NCI-H2171 (cell line): ENCODE measurements at places on chromosomes 4 and X.

GRCh38 chr4:82852751-82853285 is 38.1 kb downstream of the SEC31A start:
- DNase-seq = no peak

DNA sequence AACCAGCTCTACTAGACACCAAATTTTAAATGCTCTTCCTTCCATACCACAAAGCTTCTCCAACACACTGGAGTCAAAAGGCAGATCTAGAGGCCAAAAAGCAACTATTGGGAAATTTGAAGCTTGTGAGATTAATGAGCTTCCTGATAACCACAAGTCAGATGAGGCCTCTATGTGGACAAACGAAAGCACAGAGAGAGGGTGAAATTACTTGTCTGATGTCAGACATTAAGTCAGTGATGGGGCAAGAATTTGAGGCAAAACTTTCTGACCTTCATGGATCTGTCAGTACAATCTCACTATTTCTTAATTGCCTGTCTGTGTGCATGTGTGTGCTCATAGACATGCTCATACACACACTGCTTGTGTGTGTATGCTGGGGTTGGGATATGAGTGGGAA is 103.6 kb downstream of the GUCY2F start:
- DNase-seq = no peak

DNA sequence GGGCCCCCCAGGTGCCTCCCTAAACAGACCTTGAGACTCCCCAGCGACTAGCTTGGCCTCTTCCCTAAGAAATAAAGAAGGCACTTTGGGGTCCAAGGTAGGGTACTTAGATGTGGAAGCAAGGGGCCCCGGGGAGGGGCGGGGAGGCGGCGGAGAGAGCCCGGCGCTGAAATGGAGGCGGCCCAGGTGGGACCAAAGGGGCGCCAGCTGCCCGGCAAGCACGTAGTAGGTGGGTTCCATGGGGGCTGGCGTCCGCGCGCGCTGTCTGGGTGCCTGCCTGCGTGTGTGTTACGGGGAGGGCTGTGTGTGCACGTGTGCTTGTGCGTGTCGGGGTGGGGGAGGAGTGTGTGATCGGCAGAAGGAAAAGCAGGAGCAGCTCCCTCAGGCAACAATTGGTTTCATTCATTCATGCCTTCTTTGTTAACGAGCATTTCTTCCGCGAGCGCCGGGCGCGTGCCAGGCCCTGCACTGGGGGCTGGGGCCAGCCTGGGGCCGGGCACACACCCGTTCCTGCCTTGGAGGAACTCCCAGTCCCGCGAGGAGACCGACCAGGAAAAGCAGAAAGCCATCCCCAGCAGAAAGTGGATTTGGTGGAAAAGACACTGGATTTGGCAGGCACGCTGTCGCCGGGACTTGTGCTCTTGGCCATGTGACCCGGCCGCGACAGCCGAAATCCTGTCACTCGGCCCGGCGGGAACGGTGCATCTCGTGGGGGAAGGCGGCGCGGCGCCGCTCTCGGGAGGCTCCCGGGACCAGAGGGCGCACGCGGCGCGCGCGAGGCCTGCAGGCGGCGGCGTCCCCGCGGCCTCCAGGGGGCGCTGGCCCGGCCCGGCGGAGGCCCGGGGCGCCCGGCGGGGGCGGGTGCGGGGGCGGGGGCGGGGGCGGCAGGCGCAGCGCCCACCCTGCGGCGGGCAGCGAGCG is 3.3 kb upstream of the DUSP9 start:
- DNase-seq = no peak

DNA sequence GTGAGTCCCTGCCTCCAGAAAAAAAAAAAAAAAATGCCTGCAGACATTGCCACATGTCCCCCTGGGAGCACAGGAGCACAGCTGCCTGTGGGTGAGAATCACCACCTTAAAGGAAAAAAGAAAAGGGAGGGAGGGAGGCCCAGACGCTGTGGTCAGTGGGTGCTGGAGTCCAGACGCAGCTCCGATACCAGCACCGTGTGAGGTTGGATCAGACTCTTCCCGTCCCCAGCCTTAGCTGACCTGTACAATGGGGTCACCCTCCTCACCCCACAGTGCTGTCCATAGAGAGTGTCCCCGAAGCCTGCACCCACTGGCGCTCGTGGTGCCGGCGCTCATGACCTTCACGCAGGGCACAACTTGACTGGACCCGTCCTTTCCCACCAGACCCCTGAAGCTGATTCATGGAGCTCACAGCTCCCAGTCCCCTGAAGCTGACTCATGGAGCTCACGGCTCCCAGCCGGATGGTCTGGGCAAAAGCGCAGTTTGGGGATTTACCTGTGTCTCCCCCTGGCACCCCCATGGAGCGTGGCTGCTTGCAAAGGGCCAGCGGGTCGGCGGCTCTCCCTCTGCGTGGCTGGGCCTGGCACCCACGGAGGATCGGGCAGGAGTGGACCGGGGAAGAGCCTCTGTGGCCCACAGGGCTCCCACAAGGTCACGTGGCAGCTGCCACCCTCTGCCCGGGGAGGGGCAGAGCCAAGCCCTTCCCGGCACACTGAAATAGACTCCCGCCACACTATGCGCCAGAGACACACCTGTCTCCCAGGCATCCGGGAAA is 31.4 kb downstream of the ABLIM2 start:
- peak; percentile 16 for DNase-seq

GRCh38 chr4:39616651-39617050 is 22.0 kb downstream of the SMIM14 start:
- no peak for DNase-seq

DNA sequence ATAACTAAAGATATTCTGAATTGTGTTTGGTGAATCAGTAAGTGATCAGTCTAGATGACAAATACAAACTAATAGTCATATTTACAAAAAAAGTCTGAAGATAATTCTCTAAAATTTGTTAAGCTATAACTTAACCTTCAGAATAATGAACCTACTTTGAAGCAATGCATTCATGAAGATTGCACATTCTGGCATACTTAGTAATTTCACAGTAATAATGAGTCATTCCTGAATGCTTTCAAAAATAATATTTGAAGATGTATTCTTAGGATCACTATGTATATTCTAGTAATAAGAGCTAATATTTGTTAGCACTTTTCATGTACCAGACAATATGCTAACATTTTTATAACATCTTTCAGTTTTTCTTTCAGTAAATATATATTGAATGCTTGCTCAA is 756.7 kb upstream of the SLIT2 start:
- no peak for DNase-seq

GRCh38 chrX:101774340-101774739 is 114.7 kb upstream of the ARMCX2 start:
- no peak for DNase-seq

- DNase-seq = no peak
Measured at GRCh38 chrX:545452-545885, 85.1 kb upstream of the SHOX start.

- no peak for DNase-seq
Measured at GRCh38 chr4:3306450-3306849, 13.6 kb downstream of the RGS12 start.

DNA sequence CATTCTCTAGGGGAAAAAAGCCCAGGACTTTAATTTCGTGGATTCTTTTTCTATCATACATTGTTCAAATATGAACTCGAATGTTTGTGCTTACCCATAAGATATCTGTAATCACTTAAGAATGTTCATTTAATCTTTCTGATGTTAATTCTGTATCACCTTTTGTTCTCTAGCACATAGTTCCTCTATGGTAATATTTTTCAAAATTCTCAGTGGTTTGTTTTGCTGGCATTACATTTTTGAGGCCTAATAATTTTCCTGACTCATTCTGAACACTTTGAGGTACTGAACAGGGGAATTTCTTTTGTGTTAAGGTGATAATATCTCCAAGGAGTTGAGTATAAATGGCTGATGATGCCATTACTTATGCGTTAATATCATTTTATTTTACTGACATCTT is 490.7 kb upstream of the PITX2 start:
- DNase-seq = no peak

DNA sequence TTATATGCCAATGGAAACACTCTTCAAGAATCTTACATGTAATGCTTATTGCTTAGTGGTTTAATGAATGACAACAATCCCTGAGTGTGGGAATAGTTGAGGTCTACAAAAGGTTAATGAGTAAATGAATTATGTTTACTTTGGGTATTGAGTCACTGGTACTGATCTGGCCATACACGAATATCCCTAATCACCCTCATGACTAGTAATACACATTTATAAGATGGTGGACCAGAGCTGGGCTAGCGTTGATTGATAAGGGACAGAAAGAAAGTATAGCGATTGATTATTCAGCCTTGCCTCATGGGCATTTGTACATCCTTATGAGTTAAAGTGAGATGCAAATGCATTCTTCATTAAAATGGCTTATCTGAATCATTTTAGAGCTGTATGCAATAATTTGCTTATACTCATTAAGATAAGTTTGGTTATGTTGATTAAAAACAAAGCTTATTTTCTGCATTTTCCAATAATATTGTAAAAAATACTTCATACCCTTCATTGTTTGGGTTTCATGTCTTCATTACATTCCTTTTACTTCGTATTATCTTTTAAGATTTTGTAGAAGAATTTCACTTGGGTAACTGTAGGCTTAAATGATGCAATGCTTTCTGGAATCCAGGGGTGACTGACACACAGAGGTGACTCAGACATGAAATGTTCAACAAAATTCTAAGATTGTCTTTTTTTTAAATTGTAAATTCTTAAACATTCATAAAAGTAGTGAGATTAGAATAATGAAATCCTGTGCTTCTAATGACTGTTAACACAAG is 47.4 kb downstream of the FGF2 start:
- no peak for DNase-seq

DNA sequence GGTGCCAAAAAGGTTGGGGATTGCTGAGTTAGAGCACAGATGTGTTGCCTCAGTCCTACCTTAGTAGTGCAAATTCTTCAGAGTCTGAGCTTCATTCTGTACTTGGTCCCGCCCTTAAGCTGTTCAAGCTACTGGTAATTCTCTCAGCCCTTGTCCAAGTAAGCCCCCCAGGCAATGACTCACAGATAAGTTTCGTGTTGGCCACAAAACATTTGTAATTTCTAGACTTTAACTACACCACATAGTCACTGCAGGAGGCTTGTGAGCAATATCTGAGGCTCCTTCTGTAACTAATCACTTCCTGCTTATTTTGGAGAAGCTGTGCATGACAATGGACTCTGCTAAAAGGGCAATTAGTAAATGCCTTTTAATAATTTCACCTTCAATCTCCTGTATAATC is 1420.5 kb downstream of the PCDH7 start:
- DNase-seq = no peak

GRCh38 chrX:40544343-40545266 is 36.2 kb upstream of the ATP6AP2 start:
- DNase-seq = no peak

DNA sequence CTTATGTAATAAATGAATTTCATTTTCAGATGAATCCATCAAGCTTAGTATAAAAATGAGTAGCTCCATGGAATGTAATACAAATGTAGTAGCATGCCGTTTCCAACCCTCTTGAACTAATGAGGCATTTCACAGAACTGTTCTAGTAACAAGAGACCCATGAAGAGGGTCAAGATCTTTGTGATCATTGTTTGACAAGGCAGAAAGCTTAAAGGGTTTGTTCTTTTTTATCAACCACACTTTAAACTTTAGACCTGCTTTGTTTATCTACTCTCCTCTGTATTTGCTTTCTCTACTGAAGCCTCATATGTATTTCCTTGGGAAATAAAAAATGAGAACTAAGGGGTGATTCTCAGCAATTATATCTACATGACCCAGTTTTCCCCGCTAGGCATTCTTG is 513.9 kb downstream of the ARAP2 start:
- DNase-seq = no peak

GRCh38 chr4:140928880-140929279 is 172.7 kb upstream of the TBC1D9 start:
- DNase-seq = no peak

- DNase-seq = no peak
Measured at GRCh38 chr4:15651676-15652075, 3.5 kb downstream of the FBXL5 start.

- no peak for DNase-seq
Measured at GRCh38 chr4:83574247-83574646, 38.3 kb downstream of the GPAT3 start.

- no peak for DNase-seq
Measured at GRCh38 chr4:24920008-24920407, 7.2 kb upstream of the CCDC149 start.

DNA sequence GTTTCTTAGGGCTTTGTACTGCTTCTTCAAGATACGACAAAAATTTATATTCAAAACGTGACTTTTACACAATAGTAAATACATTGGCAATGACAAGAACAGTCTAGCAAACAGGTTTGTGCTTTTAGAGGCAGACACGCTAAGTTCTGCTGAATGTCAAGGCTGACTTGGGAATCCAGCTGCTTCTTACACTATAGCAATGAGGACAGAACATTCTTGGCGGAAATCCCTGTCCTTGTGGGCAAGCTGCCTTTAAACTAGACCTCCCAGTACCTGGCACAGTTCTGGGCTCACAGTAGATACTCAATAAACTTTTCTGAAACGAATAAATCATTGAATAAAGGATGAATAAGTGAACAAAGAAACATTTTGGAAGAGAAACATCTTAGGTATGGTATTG is 148.2 kb downstream of the RASL11B start:
- DNase-seq = no peak

DNA sequence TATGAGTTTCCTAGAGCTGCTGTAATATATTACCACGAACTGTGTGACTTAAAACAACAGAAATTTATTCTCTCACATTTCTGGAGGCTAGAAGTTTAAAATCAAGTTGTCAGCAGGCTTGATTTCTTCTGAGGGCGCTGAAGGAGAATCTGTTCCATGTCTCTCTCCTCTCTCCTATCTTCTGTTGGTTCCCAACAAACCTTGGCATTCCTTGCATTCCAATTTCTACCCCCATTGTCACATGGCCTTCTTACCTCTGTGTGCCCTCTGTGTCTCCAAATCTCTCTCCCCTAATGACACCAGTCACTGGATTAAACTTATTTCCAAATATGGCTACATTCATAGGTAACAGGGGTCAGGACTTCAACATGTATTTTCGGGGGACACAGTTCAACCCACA is 672.7 kb downstream of the RPA4 start:
- DNase-seq = no peak

- DNase-seq = no peak
Measured at GRCh38 chrX:96211953-96212352, 472.7 kb upstream of the DIAPH2 start.

DNA sequence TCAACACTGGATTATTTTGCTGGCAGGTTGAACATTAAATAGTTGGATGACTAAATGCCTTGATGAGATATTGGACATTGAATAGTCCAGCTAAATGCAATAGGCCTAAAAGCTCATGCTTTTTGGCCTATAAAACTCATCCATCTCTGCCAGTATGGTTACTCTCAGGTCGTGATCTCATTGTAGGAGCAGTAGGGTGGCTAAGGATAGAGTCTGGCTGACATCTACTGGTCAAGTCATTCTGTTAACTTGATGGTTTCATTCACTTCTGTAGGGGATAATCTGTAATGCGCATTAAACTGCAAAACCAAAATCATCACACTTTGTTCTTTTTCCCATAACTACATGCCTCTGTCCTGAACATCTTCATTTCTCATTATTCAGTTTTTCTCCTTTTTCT is 227.0 kb downstream of the DKK2 start:
- no peak for DNase-seq

DNA sequence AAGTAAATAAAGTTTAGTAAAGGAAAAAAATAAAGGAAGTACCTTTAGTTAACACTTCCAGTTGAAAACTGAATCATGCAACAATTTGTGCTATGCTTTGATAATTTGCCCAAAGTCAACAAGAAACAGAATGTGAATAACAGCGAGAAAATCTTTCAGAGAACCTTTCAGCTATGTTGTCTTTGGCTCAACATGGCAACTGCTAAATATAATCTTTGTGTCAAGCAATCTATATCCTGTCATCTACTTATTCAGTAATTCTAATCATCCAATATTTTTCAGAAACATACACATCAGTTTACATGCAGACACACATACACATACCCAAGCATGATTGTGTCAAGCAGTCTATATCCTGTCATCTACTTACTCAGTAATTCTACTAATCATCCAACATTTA is 136.0 kb upstream of the PABPC4L start:
- DNase-seq = no peak
